Keratinocyte (primary cell): ENCODE measurements at places on chromosomes 5 and 9. TPM values are rescaled to one million over a fixed set of nuclear protein-coding genes. Genes with fewer than 3 reads are reported as not detected.

GRCh38 chr5:171845040-171845630 lies 59.5 kb downstream of the SMIM23 start:
- DNase-seq, result no peak

DNA sequence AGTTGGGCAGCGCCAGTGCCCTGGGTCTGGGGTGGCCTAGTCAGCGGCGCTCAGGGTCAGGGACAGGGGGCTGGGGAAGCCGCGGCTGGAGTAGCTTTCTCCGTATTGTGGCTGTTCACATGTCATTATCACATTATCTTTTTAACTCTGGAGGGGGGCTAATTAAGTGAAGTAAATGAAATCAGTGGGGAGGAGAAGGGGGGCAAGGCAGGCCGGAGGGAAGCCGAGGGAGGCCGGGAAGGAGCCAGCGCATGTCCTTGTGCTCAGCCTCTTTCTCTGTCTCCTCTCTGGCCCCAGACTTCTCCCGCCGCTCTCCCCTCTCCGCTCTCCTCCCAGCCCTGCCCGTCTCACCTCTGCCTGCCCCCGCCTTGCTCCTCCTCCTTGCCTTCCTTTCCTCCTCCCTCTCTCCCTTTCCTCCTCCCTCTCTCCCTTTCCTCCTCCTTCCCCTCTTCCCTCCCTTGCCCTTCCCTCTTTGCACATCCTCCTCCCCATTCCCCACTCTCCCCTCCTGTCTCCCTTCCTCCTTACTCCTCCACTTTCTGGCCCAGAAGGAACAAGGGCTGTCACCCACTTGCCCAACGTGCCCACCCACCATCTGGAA lies 38.7 kb downstream of the ASS1 start:
- DNase-seq, result no peak

DNA sequence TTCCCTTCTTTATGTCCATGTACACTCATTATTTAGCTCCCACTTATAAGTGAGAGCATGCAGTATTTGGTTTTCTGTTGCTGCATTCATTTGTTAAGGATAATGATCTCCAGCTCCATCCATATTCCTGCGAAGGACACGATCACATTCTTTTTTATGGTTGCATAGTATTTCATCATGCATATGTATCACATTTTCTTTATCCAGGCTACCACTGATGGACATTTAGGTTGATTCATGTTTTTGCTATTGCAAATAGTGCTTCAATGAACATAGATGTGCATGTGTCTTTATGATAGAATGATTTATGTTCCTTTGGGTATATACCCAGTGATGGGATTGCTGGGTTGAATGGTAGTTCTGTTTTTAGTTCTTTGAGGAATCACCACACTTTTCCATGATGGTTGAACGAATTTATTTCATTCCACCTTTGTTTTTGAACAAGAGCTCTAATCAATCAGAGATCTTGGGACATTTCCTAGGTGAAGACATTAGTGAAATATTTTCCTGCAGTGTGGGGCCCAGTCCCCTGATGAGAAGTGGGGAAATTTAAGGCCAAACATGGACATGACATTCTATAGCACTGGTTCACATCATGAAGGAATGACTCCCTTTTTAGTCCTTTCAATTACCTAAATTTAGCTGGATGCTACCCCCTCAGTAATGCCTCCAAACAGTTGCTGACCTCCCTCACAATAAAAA lies 7.1 kb upstream of the TEX48 start:
- DNase-seq, result no peak

DNA sequence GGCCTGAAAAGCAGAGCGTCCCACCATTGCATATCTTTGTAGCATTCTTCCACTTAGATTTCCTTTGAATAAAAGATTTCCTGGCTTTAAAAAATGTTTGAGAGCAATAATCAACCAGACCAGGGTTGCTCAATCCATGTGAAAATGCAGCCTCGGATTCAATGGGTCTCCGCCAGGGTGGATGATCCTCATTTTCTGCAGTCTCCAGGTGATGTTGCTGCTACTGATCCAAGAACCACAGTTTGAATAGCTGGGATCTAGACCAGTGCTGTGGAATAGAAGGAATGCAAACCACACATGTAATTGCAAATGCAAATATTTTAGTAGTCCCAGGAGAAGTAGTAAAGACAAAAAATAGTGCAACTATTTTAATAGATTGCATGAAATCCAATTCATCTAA lies 317.6 kb downstream of the IRX1 start:
- no peak for DNase-seq

ZNF484 gene
- 2.7 to 4.0 TPM (median 2.9 TPM) in 3 replicates for polyA plus RNA-seq

SLC36A2 gene
- polyA plus RNA-seq, result not detected in 3 replicates

MUSK gene
- 0.03 TPM in 1 of 3 replicates, not detected in the others for polyA plus RNA-seq
